ENCODE measurements at places on chromosomes 11 and 22.

GRCh38 chr11:18624161-18624560 is 10.0 kb downstream of the SPTY2D1 start:
- DNase-seq, result no peak

DNA sequence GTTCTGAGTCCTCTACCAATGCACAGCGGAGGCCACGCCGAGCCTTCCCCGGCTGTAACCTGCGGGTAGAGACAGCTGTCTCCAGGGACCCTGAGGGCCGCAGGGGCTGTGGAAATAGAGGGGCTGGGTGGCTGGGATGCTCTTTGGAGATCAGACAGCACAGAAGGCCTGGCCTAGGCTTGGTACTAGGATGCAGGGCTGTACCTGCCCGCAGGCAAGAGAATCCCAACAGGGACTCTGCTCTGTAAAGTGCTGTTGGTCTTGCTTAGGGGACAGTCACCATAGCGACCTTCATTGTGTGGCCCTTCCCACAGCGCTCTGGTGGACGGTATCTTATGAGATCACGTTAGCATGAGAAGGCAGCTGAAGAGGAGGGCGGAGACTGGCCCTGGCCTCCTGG is 11.3 kb upstream of the KCNJ5 start:
- DNase-seq, result no peak

DNA sequence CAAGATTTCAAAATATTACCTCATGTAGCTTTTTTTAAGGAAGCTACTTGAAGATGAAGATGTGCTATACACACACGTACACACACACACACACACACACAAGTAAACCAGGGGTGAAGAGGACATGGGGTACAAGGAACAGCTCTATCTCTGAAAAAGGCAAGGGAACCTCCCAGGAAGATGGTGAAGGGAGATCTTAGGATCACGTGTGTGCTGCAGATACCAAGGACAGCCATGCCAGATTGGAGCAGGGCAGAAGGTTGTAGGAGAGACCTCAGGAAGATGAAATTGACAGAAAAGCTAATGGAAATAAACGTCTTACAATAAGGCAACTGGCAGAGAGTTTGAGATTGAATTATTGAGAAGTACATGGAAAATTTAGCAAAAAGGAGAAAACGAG is 19.7 kb downstream of the RAB39A start:
- DNase-seq, result no peak

- no peak for DNase-seq
These were observed 12.4 kb downstream of the ARFGAP2 start for GRCh38 chr11:47164321-47164720.

GRCh38 chr22:19121631-19122142 is 525 bp downstream of the DGCR2 start:
- DNase-seq, result peak; percentile 21

DNA sequence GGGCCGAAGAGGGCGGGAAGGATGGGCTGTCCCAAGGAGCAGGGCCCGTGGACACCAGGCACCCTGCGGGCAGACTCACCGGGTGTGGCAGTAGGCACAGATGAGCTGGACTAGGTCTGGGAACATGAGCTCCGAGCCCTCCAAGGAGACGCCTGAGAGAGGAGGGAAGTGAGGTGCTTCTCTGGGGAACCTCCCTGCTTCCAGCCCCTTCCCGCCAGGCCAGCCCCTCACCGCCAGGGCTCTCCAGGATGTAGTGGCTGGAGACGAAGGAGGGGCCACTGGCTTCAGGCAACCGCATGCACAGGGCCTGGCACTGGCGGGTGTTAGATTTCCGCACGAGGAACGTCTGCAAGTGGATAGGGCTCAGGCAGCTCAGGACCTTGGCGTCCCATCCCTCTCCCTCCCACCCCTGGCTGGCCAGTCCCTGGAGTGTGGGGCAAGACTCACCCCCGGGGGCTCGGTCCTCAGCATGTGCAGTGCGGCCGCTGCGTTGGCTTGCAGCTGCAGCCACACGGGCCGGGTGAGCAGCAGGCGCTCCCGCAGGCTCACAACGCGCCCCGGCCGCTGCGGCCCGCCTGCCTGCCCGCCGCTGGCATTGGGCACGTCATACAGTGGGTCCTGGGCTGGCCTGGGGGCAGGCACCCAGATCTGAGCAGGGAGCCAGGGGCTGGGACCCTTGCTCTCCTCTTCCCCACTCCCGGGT is 552 bp downstream of the RIN1 start:
- peak; percentile 49 for DNase-seq

GRCh38 chr22:44913198-44913983 is 96.4 kb downstream of the PHF21B start:
- no peak for DNase-seq

GRCh38 chr11:35103366-35104208 is 35.4 kb upstream of the CD44 start:
- peak; percentile 100 for DNase-seq

DNA sequence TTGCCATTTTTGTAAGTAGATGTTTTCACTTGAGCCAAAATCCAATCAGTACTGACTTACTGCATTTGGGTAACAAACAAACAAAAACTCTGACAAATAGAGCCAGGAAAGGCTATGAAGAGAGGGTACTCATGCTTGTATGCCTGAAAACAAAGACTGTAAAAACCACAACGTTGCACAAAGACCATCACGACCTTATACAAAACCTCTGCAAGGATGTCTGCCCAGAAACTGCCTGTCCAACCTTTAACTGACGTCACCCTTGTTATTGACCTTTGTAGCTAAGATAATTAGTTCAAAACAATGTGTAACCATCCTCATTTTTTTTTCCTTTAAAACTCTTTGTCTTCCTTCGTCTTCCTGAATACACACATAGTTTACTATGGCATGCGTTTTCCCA is 804 bp upstream of the CREBZF start:
- DNase-seq, result no peak

DNA sequence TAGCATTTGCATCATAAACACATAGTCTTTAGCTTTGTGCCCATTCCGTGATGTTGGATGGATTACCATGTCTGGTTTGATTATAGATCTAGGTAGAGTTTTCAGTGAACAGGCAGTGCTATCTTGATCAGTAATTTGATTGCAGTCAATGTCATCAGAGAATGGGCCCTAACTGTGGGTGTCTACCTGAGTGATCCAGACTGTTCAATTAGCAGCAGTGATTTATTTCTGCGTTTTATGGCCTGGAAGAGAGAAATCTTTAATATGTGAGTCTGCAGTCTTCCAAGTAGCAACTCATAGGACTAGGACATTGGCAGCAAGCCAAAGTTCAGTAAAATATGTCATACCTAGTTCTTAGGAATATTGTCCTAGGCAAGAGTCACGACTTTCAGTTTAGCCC is 80.3 kb downstream of the CASP12 start:
- no peak for DNase-seq

- DNase-seq, result no peak
These were observed 3.7 kb upstream of the RANGAP1 start for GRCh38 chr22:41289671-41290070.

GRCh38 chr22:35437049-35437448 is 37.1 kb downstream of the MCM5 start:
- no peak for DNase-seq

GRCh38 chr22:44665115-44665514 is 36.9 kb upstream of the PRR5 start:
- peak; percentile 31 for DNase-seq

- DNase-seq, result no peak
These were observed 309.8 kb upstream of the CNTN5 start for GRCh38 chr11:98710986-98711385.

- DNase-seq, result peak; percentile 81
These were observed 15.2 kb upstream of the EIF3D start for GRCh38 chr22:36544107-36544620.

DNA sequence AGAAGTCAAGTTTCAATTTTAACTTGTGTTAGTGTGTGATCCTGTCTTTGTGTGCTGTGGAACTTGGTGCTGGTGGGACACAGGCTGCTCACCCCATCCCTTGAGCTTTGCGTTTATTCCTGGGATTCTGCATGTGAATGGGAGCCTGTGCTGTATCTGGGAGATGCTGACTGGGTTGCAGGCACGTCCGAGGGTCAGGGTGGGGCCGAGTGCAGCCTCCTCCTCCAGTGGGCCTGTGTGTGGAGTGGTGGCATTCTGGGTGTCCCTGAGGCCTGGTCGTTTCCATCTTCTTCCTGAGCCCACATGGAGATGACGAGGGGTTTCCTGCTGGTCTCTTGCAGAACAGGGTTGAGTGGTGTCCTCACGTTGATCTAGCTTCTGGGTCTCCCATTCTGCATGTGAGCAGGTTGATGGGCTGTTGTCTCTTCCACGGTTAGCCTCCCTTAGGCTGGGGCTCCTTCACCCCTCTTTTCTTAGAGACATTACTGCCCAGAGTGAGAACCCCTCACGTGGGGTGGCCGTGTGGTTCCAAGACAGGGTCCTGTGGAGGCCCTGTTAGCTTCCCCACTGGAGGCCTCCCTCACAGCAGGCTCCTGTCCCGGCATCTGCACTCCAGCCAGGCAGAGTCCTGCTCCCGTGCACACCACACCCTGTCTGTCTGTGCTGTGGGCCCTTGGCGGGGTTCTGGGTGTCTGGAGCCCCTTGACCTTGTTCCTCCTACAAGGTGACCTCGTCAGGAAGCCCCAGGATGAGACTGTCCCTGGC is 4.9 kb downstream of the PTDSS2 start:
- no peak for DNase-seq

- DNase-seq, result no peak
These were observed 196.4 kb upstream of the TENM4 start for GRCh38 chr11:79637219-79637618.

DNA sequence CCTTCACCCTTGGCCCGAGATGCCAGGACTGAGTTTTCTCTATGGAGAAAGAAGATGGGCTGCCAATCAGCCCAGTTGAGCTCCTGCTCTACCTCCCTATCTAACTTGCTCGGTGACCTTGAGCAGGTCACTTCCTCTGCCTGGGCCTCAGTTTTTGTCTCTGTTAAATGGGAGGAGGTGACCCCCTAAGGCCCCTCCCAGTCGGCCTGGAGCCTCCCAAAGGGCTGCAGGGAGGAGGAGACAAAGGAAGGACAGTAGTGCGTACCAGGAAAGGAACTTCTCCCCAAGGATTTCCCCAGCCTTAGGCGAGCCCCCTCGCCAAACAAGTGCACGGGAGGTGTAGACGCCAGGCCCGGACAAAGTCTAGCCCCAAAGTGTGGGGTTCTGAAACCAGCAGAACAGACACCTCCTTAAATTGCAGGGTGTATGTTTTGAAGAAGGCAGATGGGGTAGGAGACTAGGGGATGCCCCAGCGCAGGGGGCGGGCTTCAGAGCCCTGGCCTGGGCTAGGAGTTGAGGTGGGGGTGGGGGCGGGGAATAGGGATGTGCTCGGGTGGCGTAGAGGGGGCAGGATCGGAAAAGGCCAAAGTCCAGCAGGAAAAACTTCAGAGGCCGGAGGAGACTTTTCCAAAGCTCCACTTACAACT is 1.0 kb downstream of the CBX7 start:
- no peak for DNase-seq

GRCh38 chr22:49736538-49736937 is 91.1 kb downstream of the BRD1 start:
- no peak for DNase-seq

DNA sequence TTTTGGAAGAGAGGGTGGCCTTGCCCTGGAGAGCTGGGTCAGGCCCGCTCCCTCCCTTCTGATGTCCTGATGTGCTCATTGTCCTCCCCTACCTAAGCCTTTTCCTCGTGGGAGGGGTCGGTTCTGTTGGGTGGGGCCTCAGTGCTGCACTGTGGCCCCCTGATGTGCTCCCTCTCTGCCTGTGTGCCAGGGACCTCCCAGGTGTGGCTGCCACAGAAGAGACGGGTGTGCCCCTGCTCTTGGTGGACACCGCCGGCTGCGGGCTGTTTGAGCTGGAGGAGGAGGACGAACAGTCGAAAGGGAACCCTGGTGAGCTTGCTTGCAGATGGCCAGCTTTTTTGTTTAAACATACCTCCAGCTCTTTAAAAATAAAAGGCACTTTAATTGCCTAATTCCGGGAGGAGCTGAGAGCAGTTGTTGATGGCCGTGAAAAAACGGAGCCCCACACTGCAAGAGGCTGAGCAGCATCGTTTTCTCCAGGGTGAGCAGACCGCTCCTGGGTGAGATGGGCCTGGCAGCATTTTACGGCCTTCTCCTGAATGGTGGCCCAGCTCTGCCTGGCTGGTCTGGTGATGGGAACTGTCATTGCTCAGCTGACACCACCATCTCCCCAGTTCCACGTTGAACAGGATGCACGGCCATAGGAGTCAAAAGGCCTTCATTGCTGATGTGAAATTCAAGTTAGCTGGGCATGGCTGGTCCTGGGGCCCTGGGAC is 30.1 kb downstream of the IGHMBP2 start:
- DNase-seq, result no peak

- no peak for DNase-seq
These were observed 831.4 kb downstream of the DLG2 start for GRCh38 chr11:84795698-84796097.

DNA sequence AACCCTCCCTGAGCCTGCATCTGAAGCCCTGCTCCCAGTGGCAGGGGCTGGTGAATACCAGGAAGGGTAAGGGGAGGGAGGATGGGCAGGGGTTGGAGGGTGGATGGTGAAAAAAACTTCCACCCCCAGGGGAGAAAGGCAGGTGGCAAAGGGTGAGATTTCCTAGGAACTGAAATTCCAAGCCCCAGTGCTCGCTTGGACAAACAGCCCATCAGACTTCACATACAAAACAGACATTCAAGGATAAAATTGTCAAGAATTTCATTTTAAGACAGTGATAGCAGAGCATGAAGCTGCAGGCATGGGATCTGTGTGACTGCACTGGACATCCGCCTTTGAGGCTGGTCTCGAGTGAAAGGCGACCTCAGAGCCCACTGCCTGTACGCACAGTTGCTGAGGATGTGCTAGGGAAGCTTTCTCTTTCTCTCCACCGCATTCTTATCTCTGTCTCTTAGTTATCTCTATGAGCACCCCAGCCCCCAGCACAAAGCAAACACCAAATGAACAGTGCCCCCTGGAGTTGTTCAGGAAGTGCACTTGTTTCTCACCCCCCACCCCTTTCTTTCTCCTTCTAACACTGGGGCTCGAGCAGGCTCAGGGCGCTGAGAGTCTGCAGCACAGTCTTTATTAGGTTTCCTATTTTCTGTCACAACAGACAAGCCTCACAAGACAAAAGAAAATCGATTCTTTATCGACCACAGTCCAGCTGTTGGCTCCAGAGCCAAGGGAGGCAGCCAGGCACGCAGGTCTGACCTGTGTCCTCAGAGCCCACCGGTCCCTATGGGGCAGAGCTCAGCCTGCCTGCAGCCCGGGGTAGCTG is 237.3 kb upstream of the NCAM1 start:
- no peak for DNase-seq

GRCh38 chr11:133545199-133545803 is 13.0 kb upstream of the OPCML start:
- no peak for DNase-seq

DNA sequence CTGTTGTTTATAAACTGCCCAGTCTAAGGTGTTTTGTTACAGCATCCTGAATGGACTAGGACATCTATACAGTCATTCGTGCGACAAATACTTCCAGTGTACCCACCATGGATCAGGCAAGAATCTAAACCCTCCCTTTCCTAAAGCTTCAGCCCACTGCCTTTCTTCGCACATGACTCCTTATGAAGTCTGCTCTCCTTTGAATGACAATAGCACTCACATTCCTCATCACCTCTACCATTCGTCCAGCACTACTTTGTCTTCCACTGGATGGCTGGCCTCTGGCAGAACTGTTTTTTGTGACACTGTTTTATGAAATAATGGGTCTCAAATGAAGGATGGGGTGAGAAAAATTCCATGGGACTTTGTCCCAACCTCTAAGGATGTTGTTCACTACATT is 89.8 kb upstream of the LIN7C start:
- DNase-seq, result no peak

GRCh38 chr11:134345237-134345550 is 13.4 kb downstream of the GLB1L2 start:
- no peak for DNase-seq

GRCh38 chr11:96337541-96338431 is 5.2 kb downstream of the MAML2 start:
- DNase-seq, result peak; percentile 89
